Occipital lobe (tissue), 3 donors: ENCODE measurements at places on chromosomes 3 and 15. TPM values are rescaled to one million over a fixed set of nuclear protein-coding genes. Genes with fewer than 3 reads are reported as not detected.

- DNase-seq: no peak
These were observed 42.6 kb downstream of the TNK2 start for GRCh38 chr3:195865752-195866151.

DNA sequence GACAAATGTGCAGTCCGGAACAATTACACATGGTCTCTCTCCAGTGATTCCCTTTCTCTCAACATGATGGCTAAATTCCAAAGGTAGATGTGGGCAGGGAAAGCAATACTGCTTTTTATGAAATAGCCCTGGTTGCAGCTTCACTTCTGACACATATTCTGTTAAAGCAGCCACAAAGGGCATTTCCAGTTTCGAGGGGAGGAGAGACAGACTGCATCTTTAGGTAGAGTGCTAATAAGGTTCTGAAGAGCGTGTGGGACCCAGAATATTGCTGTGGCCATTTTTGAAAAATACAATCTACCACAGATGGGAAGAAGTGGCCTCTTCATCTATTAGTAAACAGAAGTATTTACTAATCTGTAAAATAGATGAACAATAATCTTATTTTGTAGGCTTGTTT, 139.3 kb upstream of the PEX5L start:
- no peak for DNase-seq

DNA sequence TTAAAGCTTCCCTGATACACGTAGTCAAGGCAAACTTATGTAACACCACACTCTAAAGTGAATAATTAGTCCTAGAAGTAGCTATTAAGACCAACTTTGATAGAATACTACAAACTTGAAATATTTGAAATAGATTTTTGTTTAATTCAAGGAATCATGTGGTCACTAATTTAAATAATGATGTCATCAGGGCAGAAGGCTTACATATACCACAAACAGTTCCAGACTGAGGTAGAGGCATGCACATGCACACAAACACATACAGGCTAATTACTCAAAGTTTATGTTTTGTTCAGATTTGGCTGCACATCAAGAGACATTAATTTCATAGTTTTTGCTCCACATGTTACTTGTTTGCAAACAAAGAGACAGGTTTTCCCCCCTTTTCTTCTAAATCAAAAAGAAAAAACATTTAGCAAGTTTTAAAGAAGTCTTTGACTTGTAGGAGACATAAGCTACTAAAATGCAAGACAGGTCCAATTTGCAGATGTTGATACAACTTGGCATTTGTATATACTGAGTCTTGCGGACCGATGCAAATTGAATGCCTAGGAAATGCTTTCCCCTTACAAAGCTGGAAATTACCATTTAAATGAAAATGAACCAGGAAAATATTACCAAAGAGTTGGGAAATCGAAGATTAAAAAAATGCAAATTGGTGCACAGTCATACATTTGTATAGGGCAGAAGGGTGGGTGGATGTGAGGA, 594.8 kb downstream of the MAGI1 start:
- DNase-seq: no peak

DNA sequence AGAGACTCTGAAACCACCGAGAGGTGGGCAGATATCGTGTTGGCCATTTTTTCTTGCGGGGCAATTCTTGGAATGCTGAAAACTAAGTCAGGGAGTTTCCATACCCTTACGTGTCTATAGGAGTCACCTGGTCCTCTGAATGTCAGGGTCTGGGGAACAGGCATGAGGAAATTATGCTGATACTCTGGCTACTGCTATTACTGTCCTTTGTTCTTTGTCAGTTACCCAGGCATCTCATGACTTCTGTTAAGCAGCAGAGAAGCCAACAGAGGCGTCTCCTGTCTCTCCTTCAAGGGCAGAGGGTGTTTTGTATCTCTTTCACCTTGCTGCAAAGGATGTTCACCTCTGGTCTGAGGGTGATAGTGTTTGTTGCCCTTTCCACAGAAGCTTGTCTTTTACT, 559.5 kb upstream of the CCDC54 start:
- no peak for DNase-seq

- no peak for DNase-seq
These were observed 133.8 kb downstream of the GREM1 start for GRCh38 chr15:32851572-32851971.

- no peak for DNase-seq
These were observed 17.3 kb downstream of the HDAC11 start for GRCh38 chr3:13497386-13497785.

GRCh38 chr3:127762077-127762786, 60.1 kb downstream of the MGLL start:
- DNase-seq: peak; percentile 28

- DNase-seq: no peak
These were observed 13.6 kb downstream of the IGDCC4 start for GRCh38 chr15:65409036-65409631.

GRCh38 chr3:11172096-11172690, 17.9 kb downstream of the HRH1 start:
- DNase-seq: no peak

DNA sequence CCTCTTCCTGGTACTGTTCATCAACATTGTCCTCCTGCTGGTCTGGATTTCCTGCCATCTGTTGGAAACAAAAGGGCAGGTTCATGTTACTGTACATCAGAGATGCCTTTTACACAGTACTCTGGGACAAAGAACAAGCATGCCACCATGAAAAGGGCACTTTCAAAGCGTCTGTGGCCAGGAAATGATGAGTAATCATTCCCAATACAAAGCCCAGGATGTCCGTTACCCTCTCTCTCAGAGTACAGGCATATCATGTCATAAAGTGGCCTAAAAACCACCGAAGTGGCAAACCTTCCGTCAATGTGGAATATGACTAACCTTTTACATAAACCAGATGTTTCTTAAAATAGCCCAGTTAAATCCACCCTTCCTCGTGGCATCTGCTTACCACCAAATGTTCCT, 71.2 kb downstream of the GOLIM4 start:
- DNase-seq: no peak

DNA sequence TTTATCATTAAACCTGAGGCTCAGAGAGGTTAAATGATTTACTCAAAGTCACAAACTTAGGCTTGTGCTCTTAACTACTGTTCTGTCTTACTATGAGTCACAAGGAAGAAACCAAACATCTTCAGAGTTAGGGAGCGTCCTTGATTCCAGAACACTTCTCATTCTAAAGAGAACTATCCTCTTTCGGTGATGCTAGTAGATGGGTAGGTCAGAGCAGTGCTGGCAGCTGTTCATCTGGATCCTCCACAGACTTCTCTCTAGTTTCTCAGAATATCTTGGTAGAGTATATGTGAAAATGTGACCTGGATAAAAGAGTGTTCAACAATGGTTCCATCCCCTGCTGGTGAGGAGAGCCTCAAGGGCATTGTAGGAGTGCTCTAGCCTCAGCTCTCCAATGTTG, 3.3 kb downstream of the ARL6IP5 start:
- DNase-seq: no peak

DNA sequence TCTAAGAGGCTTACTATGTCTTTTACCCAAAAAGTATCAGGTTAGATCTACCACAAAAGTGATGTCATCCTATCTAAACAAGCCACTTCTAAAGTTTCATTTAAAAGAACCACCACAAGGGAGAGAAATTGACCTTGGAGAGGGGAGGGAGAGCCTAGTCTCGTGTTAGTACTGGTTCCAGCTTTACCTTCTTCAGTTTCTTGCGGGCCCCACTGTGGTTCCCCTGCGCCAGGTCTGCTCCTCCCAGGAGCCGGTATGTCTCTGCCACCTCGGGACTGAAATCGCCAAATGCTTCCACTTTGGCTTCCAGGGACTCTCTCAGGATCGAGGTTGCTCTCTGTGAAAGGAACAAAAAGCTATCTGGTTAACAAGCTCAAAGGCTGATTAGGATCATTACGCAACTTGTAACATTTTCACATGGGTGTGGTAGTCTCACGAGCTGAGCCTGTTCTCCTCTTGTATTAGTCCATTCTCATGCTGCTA, 51.1 kb downstream of the SYNM start:
- no peak for DNase-seq

DNA sequence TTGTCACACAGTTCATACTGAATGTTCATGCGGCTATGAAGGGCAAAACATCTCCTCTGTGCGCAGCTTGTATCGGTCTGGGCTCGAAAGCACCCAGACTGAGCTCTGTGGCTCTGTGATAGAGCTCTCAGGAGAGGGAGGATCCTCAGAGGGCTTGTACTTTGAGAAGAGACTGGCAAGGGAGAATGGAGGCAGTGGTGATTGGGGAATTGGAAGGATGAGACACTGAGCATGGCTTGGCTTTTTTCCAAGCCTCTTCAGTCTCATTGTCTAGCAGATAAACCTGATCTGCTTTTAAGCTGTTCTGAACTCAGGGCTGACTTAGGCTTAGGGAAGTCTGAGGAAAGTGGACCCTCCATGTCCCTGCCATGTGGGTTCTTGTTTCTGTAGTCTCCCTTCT, 43.0 kb downstream of the RAD54L2 start:
- no peak for DNase-seq

DNA sequence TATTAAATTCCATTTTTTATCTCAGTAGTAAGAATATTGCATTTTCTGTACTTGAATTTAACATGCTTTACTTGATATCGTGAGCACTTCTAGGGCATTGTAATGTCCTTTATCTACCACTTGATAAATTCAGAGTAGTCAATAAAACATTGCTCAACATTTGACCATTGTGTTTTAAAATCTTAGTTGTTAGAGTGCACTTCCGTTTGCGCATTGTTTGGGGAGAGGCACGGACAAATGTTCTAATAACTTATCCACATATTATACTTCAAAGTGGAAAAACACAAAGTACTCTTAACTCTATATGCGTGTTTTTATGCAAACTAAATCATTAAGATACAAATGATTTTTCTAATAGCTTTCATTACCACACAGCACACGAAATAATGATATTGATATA, 419 bp downstream of the FAM227B start:
- DNase-seq: no peak

DNA sequence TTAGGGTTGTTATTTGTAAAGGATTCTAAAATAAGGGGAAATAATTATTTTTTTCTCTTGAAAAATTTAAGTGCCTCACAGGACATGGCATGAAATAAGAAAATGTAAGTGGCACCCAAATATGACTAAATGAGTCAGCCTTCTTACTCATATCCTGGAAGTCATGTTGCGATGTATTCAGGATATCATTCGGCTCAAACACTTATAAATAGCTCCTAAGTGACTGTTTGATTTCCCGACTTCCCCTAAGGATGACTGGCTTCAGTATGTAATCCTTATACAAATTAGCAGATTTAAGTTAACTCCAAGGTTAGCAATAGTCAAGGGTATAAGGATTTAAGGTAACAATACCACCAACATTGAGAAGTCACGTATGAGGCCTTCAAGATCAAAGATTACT, 57.3 kb upstream of the OSTN start:
- no peak for DNase-seq

DNA sequence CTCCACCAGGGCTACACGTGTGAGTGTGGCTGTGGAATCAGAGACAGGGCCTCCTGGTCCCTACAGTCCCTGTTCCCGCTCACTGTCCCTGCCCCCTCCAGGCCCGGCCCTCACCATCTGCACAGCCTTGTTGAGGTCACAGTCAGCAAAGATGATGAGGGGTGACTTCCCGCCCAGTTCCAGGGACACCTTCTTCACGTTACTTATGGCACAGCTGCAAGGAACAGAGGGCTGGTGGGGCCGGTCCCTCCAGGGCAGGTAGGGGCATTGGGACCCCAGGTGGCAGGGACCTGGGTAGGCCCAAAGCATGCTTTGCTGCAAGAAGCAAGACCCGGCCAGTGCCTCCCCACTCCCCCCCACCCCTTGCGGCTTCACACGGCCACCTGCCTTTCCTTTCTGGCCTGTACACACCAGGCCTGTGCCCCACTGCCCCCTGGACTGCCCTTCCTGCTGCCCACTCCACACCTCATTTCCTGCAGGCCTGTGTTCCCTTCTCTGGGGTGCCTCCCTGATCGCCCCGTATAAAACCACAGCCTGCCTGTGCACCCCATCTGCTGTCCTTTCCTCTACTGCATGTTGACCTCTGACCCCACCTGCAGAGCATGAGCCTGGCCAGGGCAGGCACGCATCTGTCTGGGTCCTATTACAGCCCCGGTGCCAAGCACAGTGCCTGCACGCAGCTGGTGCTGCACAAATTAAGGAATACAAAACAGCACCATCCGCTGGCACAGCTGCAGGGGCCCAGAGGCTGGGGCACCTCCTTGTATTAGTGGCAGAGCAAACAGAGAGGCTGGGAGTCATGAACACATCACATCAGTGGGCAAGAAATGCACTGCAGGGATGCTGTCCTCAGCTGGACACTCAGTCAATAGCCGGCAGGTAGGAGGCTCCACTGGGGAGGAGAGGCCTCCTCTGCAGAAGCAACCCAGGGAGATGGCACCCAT, 30.8 kb upstream of the SLC41A3 start:
- no peak for DNase-seq

GRCh38 chr15:68315495-68316031, 38.0 kb downstream of the FEM1B start:
- no peak for DNase-seq

- DNase-seq: no peak
These were observed 256.5 kb downstream of the AGBL1 start for GRCh38 chr15:86336051-86336788.

GRCh38 chr3:177705976-177706823, 508.9 kb upstream of the TBL1XR1 start:
- no peak for DNase-seq

Gene CFAP91
- 6.4 TPM for total RNA-seq

Gene BOC
- 11.2 TPM for total RNA-seq

Gene SLC22A13
- total RNA-seq: 0.94 TPM

Gene USP50
- total RNA-seq: 1.1 TPM

Gene POLQ
- 1.7 TPM for total RNA-seq

Gene FBN1
- 27.9 TPM for total RNA-seq

Gene GMPPB
- total RNA-seq: 10.6 TPM

Gene CYP8B1
- not detected for total RNA-seq

Gene HYAL2
- total RNA-seq: 30.9 TPM

Gene FBXL22
- 0.47 TPM for total RNA-seq

Gene TIGIT
- not detected for total RNA-seq

Gene ACKR2
- total RNA-seq: 0.16 TPM

Gene DPPA4
- under 0.01 TPM for total RNA-seq

Gene MRAS
- 53.3 TPM for total RNA-seq

Gene CBLB
- total RNA-seq: 59.6 TPM
